ENCODE measurements at places on chromosomes 7 and 10.

DNA sequence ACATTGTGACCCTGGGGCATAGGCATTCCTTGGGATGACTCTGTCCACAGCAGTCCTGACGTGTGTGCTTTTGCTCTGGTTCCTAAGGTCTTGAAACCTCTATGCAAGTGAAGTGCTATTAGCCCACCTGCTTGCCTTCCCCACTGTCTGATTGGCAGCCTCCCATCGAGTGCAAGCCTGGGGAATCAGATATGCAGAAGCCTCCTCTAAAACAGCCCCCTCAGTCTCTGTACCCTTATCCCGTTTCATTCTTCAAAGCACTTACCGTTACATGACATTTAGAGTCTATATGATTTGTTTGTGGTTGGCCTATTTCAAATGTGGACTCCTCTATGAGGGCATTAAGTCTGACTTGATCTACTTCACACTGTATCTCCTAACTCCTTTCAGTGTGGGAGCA is 4.3 kb downstream of the KIAA1217 start:
- DNase-seq, result no peak

GRCh38 chr7:27901028-27901760 is 161.2 kb downstream of the TAX1BP1 start:
- no peak for DNase-seq

GRCh38 chr10:131629026-131629770 is 271.6 kb upstream of the PPP2R2D start:
- DNase-seq, result no peak

- DNase-seq, result no peak
Measured at GRCh38 chr7:20193242-20193777, 23.9 kb downstream of the MACC1 start.

DNA sequence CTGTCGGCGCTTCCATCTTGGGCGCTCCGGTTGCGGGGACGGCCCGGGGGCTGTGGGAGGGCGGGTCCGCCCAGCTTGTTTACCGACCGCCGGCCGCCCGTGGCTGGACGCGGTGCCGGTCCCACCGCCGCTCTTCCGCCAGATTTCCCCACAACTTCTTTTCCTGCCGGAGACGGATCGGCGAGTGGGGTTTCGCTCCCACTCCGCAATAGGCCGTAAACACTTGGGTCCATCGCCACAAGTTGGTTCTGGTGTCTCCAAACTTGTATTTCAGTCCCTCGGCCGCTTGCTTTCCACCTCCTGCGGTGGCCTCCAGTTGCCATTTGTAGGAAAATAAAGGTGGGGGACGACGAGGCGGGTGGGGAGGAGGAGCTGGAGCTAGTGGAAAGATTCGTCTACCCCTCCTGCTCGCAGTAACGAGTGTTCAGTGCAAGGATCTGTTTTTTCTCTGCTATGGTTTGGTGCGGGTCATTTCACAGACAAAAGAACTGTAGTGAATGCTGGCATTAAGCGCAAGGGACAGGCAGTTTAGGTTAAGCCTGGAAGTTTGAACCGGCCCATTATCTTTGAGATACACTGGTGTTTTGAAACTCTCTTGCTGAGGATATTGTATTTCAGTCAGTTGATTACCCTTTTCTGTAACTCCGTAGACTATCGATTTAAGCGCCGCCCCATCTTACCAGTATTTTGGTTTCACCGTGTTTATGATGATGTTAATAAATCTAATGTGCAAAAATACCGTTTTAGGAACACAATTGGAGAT is 24.3 kb upstream of the ZRANB1 start:
- no peak for DNase-seq

DNA sequence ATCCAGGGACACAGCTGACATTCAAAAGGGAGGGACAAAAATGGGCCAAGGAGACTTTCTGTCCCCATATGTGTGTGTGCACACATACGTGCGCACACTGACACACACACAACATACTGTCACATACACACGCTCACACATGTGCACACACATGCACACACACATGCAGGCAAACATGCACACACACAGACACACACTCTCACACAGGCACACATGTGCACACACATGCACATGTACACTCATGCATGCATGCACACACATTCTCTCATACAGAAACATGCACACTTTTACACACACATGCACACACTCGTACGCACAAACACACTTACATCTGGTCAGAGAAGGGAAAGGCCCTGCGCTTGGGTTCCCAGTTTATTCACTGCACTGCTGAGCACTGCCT is 155.1 kb upstream of the MKI67 start:
- DNase-seq, result no peak

DNA sequence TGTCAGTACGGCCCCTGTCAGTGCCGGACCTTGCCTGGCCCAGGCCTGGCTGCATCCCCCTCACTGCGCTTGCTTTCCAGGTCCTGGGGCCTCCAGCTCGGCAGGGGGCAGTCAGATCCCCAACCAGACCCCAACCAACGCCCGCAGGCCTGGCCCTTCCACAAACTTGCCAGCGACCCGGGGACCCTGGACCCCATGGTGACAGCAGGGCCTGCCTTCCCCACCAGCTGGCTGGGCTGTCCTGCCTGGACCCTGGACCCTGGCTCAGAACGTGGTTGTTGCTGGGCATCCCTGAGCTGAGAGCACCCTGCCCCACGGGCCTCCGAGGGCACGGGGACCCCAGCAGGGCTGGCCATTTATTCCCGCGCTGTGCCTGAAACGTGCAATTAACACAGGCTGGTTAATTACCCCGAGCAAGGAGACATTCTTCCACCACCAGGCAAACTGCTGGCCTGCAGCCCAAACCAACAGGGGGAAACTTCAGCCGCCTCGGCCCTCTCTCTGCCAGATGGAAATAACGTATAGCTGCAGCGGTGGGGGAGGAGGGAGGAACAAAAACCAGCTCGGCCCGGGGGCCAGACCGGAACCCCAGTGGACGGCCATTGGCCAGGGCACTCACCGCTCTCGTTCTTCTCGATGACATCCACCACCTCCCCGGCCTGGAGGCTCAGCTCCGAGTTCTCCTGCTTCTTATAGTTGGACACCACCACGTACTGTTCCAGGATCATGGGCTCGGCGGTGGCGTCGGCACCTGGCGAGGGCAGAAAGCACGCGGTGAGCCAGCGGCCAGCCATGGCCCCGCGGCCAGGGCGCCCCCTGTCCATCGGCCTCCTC is 167.1 kb downstream of the NEURL1 start:
- no peak for DNase-seq

DNA sequence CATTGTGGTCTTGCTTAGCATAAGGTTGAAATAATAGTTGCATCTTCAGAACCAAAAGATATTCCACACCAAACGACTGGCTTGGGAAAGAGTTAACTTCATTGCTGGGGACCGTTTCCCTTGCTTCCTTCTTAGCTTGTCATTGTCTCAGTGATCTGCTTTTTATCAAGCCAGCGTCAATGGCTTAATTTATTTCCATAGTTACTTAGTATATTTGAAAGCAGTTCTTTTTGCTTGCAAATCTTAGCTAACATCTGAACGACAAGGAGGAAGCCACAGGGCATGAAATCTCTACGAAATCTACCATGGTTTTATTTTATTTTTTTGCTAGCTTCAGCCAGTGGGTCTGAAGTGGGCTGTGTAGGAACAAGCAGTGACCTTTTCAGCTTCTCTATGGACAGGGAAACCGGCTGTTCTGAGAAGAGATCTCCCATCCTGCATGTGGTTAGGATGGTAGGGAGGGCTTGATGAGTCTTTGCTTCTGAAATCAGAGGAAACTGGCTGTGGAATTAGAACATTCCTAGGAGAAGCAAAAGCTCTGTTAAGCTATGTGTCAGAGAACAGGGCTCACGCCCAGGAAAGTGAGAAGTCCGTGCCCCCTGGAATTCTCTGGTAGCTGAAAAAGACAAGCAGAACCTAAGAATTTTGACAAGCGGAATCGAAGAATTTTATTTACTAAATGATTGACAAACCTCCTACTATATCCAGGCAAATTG is 8.0 kb downstream of the SLC18A2 start:
- no peak for DNase-seq

DNA sequence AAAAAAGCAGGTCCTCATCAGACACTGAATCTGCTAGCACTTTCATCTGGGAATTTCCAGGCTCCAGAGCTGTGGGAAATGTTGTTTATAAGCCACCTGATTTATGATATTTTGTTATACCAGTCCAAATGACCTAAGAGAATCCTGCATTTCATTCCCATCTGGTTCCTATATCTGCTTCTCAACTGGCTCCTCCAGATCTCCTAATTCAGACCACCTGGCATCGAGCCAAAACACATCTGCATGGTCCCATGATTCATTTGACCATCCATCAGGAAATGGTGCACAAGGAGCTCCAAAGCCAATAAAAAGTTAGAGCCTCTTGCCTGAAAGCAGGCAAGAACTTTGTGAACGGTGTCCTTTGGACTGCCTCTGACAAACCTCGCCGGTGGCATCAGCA is 108.9 kb downstream of the IPMK start:
- no peak for DNase-seq
